ENCODE measurements at places on chromosomes 16 and 17.

- DNase-seq = no peak
These were observed at the start of gene AKTIP for GRCh38 chr16:53502331-53503269. Gene AKTIP, minus strand, starts transcription at chr16:53503209. Its CDS starts 2,950 bp downstream, at chr16:53500259.

DNA sequence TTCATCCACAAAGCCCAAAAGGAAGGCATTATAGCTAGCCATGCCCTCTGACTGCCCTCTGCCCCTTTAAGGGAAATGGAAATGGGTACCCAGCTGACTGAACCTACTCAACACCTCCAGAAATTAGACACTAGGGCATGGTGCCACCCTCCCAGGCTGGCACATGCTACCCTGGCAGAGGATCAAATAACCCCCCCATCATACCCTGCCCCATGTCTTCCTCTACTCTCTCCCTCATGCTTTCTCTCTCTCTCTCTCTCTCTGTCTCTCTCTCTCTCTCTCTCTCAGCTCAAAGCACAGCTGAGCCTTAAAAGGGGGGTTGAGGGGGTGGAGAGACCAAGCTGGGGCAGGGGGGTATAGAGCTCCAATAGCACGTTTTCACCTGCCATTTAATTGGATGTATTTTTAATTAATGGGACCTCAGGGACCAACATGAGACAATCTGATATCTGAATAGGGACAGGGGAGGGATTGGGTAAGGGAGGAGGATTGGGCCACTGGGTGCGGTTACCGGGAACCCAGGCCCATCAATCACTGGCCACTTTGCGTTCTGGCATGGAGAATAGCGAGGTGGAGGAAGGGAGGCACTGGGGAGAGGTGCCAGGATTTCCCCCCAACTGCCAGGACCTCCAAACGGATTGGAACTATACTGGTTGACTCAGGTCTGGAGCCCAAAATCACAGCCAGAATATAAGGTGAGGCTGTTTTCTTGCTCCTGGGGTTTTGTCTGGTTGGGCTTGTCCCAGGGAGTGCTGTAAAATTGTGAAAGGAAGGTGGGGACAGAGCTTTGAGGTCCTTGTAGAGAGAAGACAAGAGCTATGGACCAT lies 57.8 kb downstream of the NEUROD2 start:
- no peak for DNase-seq

GRCh38 chr16:89491974-89492687 lies 1.8 kb upstream of the ANKRD11 start:
- DNase-seq = no peak

DNA sequence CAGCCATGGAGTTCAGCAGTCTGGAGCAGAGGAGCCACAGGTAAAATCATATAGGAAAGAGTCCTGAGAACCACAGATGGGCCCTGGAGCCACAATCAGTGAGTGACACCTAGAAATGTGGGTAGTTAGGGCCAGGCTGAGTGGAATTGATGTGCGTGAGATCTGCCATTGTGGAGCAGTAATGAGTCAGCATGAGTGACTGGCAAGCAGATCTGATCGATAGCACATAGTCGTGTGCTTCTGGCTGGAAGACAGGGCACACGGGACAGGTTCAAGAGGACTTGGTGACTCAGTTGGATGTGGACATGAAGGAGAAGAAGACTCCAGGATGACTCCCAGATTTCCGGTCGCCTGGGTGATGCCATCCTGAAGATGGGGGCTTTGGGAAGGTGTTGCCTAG lies 12.3 kb downstream of the ADORA2B start:
- no peak for DNase-seq

- DNase-seq = no peak
These were observed 8.1 kb downstream of the P4HB start for GRCh38 chr17:81852237-81852636.

- DNase-seq = no peak
These were observed 1.2 kb downstream of the OR1F1 start for GRCh38 chr16:3188925-3189825.

GRCh38 chr16:6496996-6497395 lies 835.6 kb upstream of the RBFOX1 start:
- no peak for DNase-seq

- no peak for DNase-seq
These were observed 478.4 kb downstream of the TOX3 start for GRCh38 chr16:52068447-52069074.

- DNase-seq = no peak
These were observed 3.3 kb upstream of the CA7 start for GRCh38 chr16:66840883-66841282.

DNA sequence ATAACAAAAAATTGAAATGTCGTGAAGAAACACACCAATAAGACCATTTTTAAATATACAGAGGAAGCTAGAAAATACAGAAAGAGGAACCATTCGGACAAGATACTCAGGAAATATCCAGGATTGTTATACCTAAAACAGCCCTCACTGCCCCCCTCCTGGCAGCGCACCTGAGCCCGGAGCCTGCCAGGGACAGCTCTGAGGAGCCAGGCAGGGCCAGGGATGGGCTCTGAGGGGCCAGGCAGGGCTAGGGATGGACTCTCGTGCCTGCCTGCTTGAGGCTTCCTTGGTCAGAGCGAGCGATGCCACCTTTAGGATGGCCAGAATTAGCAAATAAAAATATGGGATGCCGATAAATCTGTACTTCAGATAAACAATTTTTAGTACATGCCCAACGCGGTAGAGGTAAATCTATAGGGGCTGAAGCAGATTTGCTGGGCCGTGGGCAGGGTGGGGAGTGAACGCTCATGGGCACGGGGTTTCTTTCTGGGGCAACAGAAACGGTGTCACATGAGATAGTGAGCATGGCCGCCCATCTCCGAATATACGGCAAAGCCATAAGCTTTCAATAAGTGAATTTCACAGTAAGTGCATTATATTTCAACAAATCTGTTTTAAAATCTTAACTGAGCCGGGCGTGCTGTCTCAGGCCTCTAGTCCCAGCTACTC lies 18.2 kb upstream of the CSNK1D start:
- no peak for DNase-seq

- no peak for DNase-seq
These were observed 180.2 kb downstream of the RPTOR start for GRCh38 chr17:80724775-80725266.

DNA sequence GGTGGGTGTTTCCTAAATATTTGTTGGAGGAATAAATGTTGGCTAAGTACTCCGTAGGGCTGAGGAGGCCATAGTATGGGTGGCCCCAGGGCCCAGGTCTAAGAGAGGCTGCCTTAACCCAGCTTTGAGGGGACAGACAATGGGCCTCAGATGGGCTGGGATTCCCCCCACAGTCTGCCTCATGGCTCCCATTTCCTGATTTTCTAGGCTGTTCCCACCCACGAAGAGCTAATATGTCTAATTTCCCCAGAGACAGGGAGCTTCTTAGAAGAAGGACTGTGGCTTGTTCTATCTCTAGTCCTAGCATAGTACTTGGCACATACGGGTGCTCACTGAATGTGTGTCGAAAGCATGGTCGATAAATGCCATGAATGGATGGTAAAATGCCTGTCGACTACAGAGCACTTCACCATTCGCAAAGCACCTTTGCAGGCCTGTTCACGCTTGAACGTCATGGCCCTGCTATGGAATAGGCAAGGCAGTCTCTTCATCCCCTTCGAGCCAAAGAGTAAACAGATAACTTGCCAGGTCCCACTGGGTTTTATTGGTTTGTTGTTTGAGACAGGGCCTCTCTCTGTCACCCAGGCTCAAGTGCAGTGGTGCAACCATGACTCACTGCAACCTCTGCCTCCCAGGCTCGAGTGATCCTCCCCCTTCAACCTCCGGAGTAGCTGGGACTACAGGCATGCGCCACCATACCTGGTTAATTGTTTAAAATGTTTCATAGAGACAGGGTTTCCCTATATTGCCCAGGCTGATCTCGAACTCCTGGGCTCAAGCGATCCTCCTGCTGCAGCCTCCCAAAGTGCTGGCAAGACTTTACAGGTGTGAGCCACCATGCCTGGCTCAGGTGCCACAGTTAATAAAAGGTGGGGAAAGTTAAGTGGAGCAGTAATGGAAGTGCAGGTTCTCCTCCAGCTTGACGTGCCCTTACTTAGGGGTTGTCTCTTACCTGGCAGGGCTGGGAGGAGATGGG lies 9.7 kb downstream of the CHAD start:
- DNase-seq = no peak

DNA sequence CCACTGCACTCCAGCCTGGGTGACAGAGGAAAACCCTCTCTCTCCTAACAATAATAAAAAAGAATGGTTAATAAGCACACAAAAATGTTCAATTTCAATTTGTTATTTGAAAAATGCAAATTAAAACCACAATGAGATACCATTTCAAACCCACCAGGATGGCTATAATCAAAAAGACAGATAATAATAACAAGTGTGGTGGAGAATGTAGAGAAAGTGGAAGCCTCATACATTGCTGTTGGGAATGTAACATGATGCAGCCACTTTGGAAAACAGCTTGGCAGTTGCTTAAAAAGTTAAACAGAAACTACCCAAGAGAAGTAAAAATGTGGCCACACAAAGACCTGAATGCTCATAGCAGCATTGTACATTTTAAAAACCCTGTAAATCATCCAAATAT lies 51.8 kb upstream of the MAP3K14 start:
- no peak for DNase-seq

DNA sequence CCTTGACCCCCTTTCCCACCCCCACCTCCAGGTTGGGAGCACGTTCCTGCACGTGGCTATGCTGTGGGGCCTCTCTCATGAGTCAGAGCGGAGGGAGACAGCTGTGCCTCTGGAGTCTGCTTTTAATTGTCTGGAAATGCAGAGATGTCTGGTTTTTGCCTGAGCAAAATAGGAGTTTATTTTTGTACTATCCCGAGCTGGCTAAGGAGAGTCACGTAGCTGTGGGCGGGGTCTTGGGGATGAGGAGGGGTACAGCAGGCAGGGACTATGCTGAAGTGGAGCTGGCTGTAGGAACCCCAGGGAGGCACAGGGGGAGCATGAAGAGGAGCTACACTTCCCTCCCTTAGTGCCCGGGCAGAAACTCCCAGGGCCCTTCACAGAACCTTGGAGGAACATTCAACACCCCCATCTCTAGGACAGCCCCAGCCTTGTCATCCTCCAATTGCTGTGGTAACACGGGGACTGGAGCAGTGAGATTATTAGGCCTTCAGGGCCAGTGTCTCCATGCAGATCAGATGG lies 44.7 kb upstream of the LGALS9 start:
- DNase-seq = no peak

- DNase-seq = no peak
These were observed 2.9 kb downstream of the GLP2R start for GRCh38 chr17:9828296-9829295.

DNA sequence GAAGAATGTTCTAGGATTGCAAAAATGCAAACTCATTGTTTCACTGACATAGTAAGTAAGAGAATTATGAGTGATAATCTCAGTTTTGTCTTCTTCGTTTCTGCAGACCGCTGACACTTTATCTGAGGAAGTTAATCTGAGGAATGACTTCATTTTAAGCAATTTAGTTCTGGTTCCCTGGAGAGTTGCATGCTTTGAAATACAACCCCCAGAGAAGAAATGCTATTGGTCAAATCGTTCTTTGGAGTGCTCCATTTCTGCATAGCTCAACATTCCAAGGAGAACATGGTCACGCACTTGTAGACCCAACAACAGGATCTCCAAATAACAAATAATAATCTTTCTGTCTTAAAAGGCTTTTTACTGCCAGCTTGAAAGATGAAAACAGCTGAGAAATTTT lies 427.1 kb downstream of the GRIN2A start:
- no peak for DNase-seq

DNA sequence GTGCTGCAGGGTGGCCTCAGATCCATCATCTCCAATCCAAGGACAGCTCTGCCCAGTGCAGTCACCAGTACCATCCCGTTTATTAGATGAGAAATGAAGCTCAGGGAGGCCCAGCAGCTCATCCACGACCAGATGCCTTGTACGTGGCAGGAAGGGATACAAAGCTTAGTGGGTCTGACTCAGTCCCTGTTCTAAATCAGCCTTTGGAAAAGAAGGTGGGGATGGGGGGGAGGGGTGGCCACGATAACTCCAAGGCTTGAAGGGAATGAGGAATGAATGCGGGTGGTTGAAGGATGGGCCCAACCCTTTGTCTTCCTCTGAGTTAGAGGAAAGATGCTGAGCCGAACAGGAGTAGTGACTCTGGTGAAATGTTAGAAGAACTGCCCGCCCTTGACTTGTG lies 25.8 kb downstream of the LLGL2 start:
- DNase-seq = no peak

All from stimulated activated CD4-positive, alpha-beta T cell treated with anti-CD3 and anti-CD28 coated beads, Interleukin-1b, Interleukin-23, amount 100 ng/mL, for 1 hour (primary cell).